ENCODE measurements at places on chromosomes 13 and 19. TPM values are rescaled to one million over a fixed set of nuclear protein-coding genes. Genes with fewer than 3 reads are reported as not detected.

Gene CACNG7
- total RNA-seq, result not detected

Gene CCL25
- not detected for total RNA-seq

Gene F10
- not detected for total RNA-seq

Gene ZNF541
- 0.44 TPM for total RNA-seq

Gene ATP1A3
- 1.1 TPM for total RNA-seq

Measured in activated naive CD4-positive, alpha-beta T cell treated with anti-CD3 and anti-CD28 coated beads for 36 hours (primary cell).